ENCODE measurements at places on chromosomes 7 and 10.
A peak's percentile ranks its signal among the peaks of the same experiment; 100 is the strongest.

DNA sequence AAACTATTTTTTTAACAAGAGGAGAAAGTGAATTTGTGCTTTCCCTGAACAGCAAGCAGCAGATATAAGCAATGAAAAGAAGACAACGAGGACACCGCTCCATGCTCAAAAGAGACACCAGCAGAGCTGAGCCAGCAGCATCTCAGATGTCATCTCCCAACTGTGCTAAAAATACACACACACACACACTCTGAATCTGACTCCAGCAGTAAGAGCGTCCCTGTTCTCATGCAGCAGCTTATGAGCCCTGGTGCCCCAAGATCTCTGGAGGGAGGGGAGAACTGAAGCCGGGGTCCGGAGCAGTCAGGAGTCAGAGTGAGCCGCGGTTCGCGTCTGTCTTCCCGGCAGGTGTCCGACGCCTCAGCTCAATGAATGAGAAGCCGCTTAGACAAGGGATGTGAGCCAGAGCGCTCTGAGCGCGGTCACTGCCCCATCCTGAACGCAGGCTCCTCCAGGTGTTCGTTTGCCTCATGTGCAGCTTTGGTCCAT lies 49.2 kb downstream of the SVIL start:
- no peak for DNase-seq

DNA sequence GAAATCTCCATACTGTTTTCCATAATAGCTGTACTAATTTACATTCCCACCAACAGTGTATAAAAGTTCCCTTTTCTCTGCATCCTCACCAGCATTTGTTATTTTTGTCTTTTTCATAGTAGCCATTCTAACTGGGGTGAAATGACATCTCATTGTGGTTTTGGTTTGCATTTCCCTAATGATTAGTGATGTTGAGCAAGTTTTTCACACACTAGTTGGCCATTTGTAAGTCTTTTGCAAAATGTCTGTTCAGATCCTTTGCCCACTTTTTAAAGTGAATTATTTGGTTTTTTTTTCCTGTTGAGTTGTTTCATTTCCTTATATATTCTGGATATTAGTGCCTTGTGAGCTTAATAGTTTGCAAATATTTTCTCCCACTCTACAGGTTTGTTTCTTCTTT lies 101.0 kb upstream of the NFE2L3 start:
- DNase-seq: no peak

DNA sequence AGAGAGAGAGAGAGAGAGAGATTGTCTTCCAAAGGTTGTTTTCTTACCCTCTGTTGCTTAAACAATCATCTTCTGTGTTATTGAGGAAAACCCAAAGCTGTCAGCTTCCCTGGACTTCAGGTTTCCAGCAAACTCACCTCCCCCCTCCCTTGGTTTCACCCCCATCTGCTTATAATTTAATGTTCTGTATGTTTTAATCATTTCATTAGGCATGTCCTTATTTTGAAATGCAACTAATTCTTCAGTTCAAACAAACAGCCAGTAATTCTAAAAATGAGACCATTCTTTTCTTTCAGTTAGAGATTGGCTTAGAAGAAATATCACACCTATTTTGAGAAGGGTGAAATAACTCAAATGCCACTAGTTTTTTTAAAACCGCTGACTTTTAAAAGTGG lies 102.9 kb downstream of the FAM204A start:
- DNase-seq: no peak

DNA sequence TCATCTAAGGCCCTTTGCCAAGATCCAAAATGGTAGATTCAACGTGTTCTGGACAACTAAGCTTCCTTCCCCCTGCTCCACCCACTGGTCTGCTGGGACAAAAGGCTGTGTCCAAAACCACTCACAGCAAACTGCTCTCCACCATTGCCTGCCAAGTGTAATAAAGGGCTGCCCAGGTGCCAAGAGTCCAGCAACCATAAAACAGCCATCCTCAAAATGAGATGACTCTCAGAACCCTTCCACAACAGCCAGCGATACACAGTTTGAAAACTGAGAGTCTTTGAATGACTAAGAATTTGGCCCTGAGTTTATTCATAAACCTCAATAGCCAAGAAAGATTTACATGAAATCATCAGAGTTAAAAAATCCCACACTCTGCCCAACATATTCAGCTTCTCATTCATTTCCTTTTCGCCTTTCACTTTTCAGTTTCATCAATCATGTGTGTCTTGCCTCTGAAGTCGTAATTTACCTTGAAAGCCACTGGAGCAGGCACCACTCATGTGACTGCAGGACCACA lies 658.1 kb upstream of the MGMT start:
- DNase-seq: no peak

GRCh38 chr10:94299417-94299816 lies 63.3 kb downstream of the NOC3L start:
- DNase-seq: peak; percentile 64

DNA sequence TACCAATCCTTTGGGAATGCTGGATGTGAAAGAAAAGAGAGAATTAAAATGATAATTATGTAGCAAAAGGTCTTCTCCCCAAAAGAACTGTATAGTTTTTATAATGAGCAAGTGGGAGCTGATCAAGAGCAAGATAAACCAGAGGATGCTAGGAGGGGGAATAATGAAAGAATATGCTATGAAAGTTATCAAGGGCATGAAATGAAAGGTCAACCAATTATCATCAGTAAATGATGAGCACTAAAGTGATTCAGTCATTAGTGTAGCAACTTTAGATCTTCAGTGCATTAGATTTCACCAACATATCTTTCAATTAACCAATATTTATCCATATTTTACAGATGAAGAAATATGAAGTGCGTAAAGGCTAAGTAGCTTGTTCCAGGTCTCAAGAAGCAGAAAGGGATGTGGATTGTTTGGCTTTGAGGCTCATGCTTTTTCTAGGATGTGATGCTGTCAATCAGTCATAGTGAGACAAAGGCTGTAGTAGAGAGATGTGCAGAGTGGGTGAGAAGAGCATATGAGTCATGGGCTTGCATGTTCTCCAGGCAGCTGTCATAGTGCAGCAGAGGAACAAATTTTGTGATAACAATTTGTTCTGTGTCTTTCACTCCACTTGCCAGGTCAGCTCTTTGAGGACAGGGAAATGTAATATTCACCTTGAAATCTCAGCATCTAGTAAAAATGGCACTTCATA lies 5.7 kb upstream of the OR2F2 start:
- DNase-seq: no peak

- no peak for DNase-seq
These were observed 700.0 kb upstream of the PCDH15 start for GRCh38 chr10:55500931-55501559.

- no peak for DNase-seq
These were observed 61.8 kb upstream of the EEPD1 start for GRCh38 chr7:36090976-36091873.

GRCh38 chr7:32952876-32953275 lies 4.4 kb upstream of the FKBP9 start:
- DNase-seq: no peak

DNA sequence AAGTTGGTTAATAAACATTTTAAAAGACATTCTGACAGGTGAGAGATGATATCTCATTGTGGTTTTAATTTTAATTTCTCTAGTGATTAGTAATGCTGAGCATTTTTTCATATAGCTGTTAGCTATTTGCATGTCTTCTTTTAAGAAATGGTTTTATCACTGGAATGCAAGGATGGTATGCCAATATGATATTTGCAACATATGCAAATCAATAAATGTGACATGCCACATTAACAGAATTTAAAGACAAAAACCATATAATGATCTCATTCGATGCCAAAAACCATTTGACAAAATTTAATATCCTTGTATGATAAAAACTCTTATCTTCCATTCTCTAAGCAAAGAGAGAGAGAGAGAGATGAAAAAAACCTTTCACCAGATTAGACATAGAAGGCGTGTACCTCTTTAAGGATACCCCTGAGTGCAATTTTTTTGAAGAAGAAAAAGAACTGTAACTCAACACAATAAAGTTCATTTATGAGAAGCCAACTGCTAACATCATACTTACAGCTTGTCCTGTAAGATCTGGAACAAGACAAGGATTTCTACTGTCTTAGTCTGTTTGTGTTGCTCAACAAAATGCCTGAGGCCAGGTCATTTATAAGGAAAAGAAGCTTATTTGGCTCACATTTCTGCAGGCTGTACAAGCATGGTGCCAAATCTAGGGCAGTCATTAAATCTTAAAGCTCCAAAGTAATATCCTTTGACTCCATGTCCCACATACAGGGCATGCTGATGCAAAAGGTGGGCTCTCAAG lies 39.7 kb upstream of the ZMYND11 start:
- DNase-seq: no peak

DNA sequence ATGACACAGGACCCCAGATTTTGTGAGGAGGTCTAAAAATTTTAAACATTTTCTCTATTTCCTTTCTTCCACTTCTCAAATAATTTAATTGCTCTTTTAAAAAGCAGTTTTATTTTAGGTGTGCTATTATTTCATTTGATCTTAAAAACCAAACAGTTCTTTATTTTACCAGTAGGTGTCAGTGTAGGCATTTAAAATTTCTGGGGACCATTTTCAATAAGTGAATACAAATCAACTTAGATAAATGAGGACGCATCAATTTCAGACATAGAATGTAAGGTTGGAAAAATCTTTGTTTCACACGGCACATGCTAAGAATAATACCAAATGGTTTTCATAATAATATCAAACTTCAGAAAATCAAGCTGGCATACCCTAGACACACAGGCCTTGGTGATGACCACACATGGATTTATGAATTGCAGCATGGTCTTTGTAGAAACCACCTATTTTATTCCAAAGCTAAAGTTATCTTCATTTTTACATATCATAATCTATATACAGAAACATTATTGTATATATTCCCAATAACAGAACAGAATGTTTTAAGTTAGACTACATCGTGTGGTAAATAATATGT lies 127.6 kb upstream of the SLC26A5 start:
- no peak for DNase-seq

- DNase-seq: no peak
These were observed 314.1 kb downstream of the WDR11 start for GRCh38 chr10:121165276-121165675.

DNA sequence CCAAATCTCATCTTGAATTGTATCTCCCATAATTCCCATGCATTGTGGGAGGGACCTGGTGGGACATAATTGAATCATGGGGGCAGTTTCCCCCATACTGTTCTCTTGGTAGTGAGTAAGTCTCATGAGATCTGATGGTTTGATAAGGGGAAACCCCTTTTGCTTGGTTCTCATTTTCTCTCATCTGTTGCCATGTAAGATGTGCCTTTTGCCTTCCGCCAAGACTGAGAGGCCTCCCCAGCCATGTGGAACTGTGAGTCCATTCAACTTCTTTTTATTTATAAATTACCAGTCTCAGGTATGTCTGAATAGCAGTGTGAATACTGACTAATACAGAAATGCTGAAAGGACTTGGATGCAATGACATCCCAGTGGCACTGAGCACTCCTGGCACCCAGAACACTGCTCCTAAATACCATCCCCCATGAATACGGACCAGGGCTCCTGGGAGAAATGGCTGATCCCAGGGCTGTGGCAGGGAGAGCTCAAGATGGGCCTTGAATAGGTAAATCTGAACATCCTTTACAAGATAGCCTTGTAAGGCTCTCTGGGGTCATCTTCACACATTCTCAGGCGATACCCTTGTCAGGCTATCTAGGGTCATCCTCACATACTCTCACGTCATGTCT lies 19.4 kb downstream of the ZFAND2A start:
- DNase-seq: no peak

DNA sequence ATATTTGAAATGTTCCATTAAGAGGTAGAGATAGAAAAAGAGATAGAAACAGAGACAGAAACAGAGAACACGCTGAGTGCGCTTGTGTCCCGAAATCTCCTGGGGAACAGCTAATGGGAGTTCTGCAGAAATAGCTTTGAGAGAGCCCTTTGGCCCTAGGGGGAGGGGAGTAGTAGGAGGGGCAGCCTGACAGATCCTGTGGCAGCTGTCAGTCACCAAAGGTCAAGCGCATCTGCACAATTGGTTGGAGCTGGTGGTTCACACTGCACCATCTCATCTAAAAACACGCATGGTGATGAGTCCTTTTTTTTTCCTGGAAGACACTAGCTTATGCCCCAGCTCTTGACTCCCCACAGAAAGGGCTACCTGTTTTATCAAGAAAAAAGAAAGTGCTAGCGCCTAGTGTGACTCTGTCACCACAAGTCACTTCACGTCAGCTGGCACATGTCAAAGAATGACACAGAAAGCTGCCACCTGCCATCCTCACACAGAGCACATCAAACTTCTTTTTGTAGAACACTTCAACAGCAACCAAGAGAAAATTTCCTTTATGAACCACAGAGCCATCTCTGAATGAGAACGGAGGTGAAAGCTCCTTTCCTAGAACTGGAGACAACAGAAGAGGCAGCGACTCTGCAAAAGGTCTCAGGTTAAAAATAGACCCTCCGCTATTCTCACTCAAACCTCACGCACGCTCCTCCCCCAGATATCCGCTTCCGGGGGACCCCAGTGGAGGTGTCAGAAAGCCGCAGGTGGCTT lies 125.7 kb downstream of the GFRA1 start:
- no peak for DNase-seq

- DNase-seq: no peak
These were observed 7.8 kb downstream of the CD36 start for GRCh38 chr7:80646083-80646865.

- DNase-seq: no peak
These were observed 669 bp upstream of the AP5Z1 start for GRCh38 chr7:4774658-4775249.

DNA sequence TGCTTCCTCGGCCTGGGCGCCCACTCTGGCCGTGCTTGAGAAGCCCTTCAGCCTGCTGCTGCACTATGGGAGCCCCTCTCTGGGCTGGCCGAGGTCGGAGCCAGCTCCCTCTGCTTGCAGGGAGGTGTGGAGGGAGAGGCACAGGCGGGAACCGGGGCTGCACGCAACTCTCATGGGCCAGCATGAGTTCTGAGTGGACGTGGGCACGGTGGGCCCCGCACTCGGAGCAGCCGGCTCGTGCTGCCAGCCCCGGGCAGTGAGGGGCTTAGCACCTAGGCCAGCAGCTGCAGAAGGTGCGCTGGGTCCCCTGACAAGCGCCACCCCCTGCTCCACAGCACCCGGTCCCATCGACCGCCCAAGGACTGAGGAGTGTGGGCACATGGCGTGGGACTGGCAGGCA lies 9.0 kb upstream of the PDK4 start:
- no peak for DNase-seq

GRCh38 chr7:82359426-82359825 lies 84.2 kb downstream of the CACNA2D1 start:
- no peak for DNase-seq

DNA sequence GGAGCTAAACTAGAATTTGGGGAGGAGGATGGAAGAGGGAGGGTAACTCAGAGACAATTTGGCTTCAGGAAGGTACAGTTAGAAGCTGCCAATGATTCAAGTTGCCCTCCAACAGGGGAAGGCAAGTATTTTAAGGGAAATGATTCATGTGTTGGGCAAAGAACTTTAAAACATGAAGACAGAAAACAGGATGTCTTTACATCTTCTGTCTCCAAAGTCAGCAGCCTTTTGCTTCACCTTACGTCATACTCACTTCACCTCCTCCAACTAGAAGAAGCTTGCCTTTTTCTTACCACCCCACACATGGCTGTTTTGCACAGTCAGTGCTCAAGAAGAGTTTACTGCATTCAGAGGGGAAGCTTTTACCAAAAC lies 36.1 kb downstream of the PPP1R3C start:
- DNase-seq: no peak
